ENCODE measurements at places on chromosomes 2 and 18.

DNA sequence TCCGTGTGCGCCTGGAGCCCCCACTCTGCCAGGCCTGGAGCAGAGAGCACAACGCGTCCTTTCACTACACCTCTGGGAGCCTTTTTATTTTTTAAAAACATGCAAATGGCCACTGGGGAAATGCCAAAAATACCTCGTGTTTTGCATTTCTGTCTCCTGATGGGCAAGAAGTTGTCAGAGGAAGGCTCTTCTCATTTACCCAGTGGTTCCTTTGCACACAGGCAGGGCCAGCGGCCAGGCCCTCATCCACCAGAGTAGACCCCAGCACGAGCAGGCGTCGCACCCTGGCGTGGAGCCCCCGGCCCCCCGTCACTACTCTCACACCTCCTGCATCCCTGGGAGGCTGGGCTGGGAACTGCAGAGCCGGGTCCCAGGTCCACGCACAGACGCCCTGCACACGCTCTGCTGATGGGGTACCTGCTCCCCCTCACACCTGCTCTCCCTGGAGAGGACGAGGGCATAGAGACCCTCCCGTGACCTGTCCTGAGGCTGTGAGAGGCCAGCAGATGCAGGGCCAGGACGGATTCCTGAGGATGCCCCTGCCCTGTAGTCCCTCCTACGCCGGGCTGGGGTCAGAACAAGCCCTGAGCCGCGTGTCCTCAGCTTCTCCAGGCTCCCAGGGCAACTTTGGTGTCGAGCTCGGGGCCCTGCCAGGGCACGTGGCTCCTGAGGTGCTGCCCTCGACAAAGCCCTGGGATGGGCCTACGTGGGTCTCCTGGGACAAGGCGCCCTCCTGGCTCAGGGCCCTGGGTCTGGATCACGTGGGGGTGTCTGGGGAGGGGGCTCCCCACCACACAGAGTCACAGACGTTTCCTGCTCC lies 65.0 kb downstream of the NFATC1 start:
- DNase-seq: no peak

DNA sequence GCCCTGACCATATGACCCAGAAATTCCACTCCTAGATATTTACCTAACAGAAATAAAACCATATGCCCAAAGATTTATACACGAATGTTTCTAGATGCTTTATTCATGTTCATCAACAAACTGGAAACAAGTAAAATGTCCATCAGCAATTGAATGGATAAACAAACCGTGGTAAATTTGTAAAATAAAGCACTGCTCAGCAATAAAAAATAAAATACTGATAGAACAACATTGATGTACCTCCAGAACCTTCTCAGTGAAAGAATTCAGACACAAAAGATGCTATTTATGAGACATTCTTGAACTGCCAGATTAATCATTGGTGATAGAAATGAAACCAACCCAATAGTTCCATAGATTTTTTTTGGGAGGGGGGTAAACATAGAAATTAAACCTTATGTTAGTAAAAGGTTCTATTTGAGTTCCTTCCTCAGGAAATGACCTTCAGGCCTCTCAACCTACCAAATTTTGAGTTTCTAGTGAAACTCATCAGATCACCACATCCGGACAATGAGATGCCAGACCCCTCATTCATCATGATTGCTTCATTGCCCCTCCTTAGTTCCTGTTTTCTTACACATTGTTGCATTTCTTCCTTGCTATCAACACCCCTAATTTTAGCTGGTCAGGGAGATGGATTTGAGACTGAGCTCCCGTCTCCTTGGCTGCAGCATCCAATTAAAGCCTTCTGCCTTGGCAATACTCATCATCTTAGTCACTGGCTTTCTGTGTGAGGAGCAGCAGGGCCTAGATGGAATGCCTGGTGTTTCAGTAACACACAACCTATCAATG lies 203.5 kb downstream of the LPIN1 start:
- no peak for DNase-seq

- no peak for DNase-seq
Measured at GRCh38 chr2:176463546-176463945, 194.3 kb downstream of the MTX2 start.

- DNase-seq: no peak
Measured at GRCh38 chr2:43405829-43406228, 179.4 kb upstream of the ZFP36L2 start.

GRCh38 chr2:104431701-104432121 lies 422.2 kb upstream of the POU3F3 start:
- no peak for DNase-seq

- no peak for DNase-seq
Measured at GRCh38 chr2:70552501-70553333, 909 bp downstream of the TGFA start.

DNA sequence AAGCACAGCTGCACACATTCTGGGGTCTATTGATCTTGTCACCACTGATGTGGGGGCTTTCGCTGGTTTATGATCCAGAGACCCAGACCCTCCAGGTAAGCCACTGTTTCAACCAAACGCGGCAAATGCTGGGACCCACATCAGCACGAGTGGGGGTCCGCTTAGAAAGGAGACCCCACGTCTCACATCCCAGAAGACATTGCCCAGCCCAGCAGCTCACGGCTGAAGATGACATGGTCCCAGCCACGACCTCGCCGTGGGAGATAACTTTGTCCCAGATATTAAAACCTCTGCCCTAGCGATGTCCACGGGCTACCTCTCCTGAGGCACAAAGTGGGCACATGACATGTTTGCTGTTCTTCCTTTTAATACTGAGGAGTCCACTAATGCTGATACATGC lies 43.8 kb downstream of the LONRF2 start:
- no peak for DNase-seq

DNA sequence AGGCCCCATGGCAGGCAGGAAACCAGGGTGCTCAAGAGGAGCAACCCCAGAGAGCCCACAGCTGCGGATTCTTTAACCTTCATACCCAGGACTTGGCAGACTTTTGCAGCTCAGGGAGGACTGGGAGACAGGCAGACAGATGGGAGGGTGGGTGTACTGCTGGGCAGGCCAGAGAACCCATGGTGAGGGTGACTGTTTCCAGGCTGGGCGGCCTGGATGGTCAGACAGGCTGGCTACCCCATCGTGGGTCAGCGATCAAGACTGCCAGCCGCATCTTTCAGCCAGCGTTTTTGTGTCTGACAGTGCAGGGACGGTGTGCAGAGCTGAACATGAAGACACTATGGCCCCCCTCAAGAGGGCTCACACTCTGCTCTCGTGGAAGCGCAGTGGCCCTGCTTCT lies 82.2 kb downstream of the MARCO start:
- no peak for DNase-seq

DNA sequence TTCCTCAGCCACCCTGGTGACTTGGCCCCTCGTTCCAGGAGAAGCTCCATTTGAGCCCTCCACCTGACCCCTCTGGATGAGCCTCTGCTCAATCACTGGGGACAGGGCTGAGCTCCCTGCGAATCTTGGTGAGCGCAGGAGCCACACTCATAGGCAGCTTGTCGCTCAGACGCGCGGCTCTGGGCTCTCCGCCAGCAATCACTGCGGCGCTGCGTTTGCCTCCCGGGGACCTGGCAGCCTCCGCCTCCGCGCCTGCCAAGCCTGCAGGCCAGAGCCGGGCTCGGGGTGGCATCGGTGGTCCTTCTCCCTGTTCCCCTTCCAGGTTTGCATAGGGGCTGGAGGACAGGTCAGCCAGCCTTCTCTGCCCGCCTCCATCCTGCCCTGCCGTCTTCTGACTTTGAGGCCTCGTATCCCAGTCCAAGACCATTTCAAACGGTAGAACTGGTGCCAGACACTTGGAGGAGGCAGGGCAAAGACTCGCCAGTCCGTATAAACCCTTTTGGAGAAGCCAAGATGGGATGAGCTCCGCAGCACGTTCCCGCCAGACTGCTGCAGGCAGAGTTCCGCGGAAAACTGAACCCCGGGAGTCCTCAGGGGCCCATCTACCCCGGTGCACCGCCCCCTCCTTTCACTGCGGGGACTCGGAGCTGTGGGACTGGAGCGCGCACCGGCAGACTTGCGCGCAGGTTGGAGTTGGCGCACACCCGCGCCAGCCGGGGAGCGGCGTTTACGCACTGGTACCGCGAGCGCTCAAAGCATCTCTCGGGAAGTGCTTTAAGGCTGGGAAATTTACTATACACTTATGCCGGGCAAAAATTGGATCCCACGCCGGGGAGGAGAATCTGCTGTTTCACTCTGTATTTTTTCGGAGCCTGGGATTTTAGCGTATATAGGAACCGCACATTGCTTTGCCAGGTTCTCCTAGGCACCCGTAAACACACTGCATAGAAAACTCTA lies 1.1 kb upstream of the TACR1 start:
- DNase-seq: peak; percentile 79

GRCh38 chr18:59202258-59202820 lies 17.6 kb upstream of the GRP start:
- no peak for DNase-seq

DNA sequence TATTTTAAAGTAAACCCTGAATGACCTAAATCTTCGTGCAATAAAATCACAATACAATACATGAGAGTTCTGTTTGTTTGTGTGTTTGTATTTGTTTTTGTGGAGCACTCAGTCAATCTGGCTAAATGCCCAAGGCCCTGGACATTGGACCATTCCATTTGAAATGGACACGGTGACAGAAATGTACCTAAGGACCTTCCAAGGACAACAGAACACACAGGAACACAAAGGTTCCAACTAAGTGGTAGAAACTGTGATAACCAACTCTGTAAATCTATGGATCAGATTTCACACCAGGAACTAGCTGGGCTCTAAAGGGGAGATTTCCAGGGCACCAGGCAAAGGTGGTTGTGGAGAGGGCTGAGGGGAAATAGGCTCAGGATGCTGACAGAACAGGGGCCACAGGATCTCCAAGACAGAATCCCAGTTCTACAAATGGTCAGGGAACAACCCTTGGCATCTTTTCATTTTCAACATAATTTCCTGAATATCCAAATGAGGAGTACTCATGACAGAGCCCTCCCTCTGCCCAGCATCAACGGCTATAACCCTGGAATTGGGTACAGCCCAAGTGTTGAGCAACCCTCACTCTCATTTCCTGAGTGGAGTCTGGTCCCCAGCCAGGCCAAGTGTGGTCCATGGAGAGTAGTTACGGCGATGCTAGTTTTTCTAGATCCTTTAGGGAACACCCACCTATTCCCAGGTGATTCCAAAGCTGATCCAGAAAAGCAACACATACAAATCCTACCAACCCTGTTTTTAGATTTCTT lies 78.4 kb downstream of the NCKAP5 start:
- DNase-seq: no peak

DNA sequence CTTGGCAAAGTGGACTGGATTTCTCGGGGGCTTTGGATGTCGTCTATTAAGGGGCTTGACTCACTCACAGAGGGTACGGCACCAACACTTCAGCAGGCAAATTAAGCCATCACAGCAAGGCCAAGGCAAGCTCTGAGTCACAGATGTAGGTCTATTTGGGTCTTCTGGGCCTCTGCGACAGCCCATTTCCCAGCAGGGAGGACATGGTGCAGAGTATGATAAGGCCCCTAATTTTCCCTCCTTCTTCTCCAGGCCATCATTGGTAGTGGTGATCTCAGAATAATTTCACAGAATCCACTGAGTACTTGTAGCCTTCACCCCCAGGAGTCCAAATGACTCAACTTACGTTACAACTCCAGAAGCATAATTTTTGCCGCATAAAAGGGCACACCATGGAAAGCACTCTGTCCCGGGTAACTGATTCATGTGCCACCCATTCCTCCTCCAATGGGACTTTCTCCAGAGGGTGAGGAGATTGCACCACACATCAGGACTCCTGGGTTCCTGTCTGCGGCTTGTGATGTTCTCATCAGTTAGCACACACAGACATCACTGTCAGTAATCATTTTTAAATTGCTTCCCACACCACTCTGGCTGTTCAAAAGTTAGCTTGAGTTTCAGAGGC lies 164.9 kb downstream of the TXNL1 start:
- DNase-seq: no peak

GRCh38 chr18:13628211-13628610 lies 98.1 kb downstream of the FAM210A start:
- no peak for DNase-seq

- DNase-seq: no peak
Measured at GRCh38 chr2:200321780-200322534, 15.5 kb downstream of the SPATS2L start.

DNA sequence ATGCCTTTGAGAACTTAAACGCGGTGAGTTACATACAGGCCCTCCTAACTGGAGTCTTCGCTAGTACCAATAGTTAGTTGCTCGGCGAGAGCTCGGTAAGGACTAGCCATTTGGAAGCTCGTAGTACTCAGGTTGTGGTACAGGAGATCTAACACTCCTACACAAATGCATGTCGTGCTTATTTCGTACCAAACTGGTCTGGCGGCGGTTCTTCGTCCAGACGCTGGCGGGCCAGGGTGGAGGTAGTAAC lies 346 bp upstream of the VRK2 start:
- DNase-seq: no peak

GRCh38 chr2:111668741-111669140 lies 215.3 kb downstream of the ANAPC1 start:
- DNase-seq: no peak

DNA sequence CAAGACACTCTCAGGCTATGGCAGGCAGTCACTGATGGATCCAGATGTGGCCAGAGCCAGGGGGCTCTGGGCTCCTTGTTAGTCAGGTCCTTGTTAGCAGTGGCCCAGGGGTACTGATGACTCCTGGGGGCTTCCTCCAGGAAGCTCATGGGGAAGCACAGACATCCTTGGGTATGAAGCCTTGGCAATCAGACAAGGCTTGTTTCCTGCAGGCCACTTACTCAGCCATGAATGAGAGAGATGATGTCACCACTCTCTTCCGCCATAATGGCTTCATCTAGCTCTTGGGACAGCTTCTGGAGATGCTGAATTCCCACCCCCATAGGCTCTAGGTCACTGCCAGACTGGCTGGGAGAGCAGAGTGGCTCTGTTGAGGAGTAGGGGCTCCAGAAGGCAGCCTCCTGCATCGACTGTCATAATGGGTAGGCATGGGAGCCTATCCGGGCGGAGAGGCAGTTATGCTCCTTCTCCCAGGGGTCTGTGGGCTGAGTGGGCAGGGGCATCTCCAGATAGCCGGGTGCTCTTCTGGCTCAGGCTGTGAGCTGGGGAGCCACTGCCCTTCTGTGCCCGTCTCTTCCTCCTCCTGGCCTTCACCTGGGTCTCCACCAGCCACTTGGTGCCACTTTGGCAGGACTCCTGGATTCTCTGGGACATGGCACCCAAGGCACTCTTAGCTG lies 40.2 kb upstream of the BMPR2 start:
- no peak for DNase-seq

GRCh38 chr2:103459283-103459682 lies 697.5 kb downstream of the TMEM182 start:
- DNase-seq: no peak

GRCh38 chr2:206739271-206739670 lies 21.1 kb upstream of the DYTN start:
- DNase-seq: no peak

- DNase-seq: no peak
Measured at GRCh38 chr2:182330451-182331305, 96.2 kb downstream of the PDE1A start.

- DNase-seq: no peak
Measured at GRCh38 chr2:182302174-182302573, 124.7 kb downstream of the PDE1A start.
